GM13976 (cell line): ENCODE measurements at places on chromosomes 13 and 19.
A peak's percentile ranks its signal among the peaks of the same experiment; 100 is the strongest.

- no peak for DNase-seq
Measured at GRCh38 chr13:69202996-69203395, 904.6 kb upstream of the ATXN8OS start.

DNA sequence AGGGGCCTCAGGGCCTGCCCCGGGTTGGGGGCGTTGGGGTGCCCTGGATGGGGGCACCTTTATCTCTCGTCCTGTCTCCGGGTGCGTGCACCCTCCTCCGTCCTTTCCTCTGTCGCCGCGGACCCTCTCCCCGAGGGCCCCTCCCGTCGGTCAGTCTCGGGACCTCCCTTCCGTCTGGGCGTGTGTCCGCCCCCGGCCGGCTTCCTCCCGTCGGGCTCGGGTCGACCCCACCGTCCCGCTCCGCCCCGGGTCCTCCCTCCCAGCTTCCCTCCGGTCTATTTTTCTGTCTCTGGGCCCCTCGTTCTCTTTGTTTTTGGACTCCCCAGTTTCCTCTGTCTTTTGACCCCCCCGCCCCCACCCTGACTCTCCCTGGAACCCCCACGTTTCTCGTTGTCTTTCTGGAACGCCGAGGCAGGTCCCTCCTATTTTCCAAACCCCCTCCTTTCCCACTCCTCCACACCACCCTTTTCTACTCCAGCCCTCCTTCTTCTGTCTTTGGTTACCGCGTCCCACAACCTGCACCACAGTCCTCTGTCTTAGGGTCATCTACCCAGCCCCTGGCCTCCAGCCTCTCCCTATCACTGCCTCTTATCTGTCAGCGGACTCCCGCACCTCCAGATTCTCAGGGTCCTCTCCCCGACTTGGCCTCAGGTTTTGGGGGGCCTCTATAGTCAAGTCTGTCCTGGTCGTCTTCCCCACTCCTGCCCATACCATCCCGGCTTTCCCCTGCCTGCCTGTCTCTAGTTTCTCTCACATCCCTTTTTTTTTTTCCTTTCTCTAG is 757 bp downstream of the EGLN2 start:
- DNase-seq: peak; percentile 72

DNA sequence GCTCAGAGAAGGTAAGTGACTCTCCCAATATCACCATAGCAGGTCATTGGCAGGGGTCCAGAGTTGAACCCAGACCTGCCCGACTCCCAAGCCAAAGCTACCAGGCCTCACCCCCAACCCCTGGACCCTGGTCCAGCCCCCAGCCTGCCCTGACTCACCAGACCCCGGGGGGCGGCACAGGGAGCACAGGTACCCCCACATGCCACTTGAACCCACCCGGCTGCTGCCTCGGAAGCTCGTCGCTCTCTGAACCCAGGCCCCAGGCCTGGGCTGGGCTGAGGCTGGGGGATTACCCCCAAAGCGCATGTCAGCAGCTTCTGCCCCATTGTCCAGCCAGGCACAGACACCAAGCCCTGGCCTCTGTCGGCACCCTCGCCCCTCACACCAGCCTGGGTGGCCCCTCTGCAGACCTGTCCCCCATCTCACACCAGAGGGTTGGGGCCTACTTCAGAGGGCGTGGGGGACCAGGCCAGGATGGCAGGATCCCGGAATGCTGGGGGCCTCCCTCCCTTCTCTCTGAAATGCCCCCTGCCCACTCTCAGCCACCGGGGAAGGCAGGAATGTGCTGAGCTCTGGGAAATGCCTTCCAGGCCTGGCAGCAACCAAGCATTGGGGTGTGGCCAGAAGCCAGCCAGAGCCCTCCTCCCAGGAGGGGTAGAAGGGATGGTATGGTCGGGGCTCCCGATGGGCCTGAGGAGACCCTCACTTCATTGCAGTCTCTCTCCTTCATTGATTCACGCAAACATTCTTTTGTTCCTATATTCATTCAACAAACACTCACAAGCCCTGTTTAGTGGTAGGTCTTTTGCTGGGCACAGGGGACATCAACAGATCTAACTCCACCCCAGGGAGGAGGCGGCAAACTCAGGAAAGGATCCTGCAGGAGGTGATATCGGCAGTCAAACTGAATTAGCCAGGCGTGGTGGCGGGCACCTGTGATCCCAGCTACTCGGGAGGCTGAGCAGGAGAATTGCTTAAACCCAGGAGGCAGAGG is 1.7 kb upstream of the PRX start:
- peak; percentile 12 for DNase-seq

DNA sequence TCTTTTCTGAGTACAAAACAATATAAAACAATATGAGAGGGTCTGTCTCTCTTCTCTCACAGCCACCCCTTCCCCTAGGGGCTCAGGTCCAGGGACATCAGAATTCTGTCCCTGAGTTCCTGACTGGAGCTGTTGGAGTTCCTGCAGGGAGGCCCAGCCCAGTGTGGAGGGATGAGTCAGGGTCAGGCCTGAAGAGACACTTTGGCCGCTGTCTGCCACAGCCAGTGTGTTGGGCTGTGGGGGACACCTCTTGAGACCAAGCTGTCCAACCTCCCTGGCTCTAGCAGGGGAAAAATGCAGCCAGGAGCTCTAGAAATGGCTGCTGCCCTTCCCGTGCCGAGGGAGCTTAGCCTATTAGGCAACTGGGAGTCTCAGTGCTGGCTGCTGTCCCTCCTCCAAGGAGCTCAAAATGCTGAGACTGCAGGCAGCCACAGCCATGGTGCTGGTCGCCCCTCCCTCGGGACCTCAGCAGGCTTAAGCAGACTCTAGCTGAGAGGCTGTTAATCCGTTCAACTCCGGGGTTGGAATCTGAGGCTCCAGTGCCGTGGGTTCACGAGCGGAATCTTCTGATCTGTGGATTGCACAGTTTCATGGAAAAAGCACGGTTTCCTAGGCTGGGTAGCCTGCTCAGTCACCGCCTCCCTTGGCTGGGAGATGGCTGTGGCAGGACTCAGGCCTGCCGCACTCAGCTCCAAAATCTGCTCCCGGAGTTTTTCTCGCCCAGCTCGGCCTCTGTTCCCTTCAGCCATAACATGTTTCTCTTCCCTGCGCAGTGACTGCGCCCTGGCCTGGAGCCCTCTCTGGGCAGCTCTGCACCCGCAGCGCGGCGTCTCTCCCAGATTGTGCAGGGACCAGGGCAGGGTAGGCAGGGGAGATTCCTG is 3.8 kb upstream of the ZNF626 start:
- no peak for DNase-seq

DNA sequence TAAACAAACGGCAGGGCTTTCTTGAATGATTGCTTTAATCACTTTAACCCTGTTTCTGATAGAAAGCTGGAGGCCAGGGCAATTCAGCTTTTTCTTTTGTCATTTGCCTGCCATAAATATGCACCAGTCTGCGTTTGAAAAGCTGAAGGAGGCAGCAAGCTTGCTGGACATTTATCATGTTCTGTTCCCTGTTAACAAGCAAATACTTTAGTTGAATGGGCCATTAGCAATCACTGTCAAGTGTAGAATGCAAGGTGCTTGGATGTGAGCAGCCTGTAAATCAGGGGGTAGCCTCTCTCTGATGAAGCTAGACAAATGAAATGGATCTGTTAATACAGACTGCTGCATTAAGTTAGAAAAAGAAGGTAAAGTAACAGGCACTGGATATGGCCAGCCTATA is 7.6 kb downstream of the EFNB2 start:
- no peak for DNase-seq

- no peak for DNase-seq
Measured at GRCh38 chr19:1520203-1520780, 3.6 kb upstream of the PLK5 start.

DNA sequence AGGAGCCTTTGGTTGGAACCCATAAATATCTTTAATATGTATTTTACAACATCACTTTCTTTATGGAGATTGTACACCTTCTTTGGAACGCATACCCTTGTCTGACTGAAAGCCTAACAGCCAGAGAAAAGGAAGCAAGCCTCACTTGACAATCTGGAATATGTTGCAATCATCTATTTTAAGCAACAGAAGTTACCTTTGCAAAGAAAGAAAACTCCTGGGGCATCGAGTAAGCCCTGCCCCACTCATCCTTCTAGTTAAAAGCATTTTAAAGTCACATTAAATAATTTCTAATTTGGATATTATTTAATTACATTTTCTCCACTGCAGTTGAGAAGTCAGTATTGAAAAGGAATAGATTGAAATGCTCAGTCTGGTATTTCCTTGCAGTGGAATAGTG is 542.7 kb downstream of the MYO16 start:
- no peak for DNase-seq

DNA sequence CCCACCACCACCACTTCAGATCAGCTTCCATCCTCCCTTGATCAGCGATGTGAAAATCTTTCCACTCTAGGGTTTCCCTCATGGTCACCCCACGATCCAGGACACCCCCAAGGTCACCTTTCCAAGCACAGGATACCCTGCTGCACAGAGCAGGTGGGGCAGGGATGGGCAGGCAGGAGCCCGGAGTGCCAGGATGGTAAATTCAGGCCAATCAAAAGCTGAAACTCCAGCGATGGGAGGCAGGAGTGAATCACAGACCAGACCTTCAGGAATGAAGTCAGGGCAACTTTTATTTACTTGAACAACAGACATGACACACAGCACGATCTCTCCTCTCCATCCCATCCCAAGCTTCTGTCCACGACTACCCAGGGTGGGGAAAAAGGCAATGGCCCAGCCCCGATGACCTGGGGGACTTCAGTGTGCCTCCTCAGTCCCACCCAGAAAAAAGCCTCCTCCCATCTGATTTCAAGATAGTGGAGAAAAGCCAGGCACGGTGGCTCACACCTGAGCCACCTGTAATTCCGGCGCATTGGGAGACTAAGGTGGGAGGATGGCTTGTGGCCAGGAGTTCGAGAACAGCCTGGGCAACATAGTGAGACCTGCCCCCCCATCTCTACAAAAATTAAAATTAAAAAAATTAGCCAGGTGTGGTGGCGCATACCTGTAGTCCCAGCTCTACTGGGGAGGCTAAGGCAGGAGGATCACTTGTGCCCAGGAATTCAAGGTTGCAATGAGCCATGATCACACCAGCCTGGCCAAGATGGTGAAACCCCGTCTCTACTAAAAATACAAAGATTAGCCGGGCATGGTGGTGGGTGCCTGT is 39.2 kb downstream of the ZSWIM4 start:
- no peak for DNase-seq

DNA sequence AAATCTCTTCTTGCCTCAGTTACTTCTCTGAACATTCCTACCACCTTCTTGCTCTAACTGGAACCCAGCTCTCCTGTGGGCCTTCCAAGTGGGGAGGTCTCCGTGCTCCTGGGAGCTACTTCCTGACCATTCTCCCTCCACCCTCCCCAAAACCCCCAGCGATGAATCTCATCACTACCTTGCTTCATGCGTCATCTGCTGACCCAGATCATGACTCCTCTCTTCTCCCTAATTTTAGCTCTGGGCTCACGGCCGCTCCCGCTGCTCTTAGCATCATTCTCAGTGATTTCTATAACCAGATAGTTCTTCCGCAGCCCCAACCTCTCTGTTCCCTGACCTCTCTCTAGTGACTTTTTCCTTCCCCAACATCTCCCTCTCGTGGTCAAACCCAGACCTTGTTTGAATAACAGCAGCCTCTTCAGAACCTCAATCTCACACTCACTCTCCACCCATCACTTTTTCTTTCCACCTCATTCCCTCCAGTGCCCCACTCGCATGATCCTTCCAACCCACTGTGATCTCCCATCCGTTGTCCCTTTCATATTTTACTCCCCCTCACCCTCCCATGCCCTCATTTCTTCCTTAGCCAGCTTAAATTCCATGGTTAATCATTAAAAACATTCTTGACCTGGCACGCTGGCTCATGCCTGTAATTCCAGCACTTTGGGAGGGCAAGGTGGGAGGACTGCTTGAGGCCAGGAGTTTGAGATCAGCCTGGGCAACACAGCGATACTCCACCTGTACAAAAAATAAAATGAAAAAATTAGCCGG is 21.8 kb downstream of the MRPS12 start:
- DNase-seq: peak; percentile 76

GRCh38 chr19:29546583-29547190 is 20.9 kb downstream of the VSTM2B start:
- DNase-seq: no peak

- DNase-seq: no peak
Measured at GRCh38 chr13:73497430-73497829, 438.6 kb downstream of the KLF5 start.
